T-helper 2 cell treated with Interferon-gamma antibody and Interleukin-4, amounts not matched to agents 100 ng/mL and 5 ng/mL, for 36 hours (primary cell): ENCODE measurements at places on chromosomes 2 and 18. TPM values are rescaled to one million over a fixed set of nuclear protein-coding genes. Genes with fewer than 3 reads are reported as not detected.

DHRS9 gene
- total RNA-seq: 0.11 TPM in 1 of 2 replicates, not detected in the other

CYS1 gene
- 0.70 and 0.73 TPM in 2 replicates for total RNA-seq

KCNJ3 gene
- not detected in 2 replicates for total RNA-seq

OR6B2 gene
- total RNA-seq: not detected in 2 replicates

TLX2 gene
- total RNA-seq: 1.1 and 1.2 TPM in 2 replicates

ERICH2 gene
- total RNA-seq: not detected in 2 replicates

PKDCC gene
- total RNA-seq: 0.16 TPM in 1 of 2 replicates, not detected in the other

EDAR gene
- not detected in 2 replicates for total RNA-seq

ZNF519 gene
- total RNA-seq: 19.1 and 20.3 TPM in 2 replicates

UGT1A4 gene
- not detected in 2 replicates for total RNA-seq

TMEM17 gene
- 0.14 and 0.39 TPM in 2 replicates for total RNA-seq

WBP1 gene
- total RNA-seq: 46.8 and 47.6 TPM in 2 replicates

CCDC85A gene
- not detected in 2 replicates for total RNA-seq

MATN3 gene
- total RNA-seq: not detected in 2 replicates

VIL1 gene
- total RNA-seq: not detected in 2 replicates

UGT1A6 gene
- not detected in 2 replicates for total RNA-seq

CPO gene
- not detected in 2 replicates for total RNA-seq

IL1B gene
- total RNA-seq: not detected in 2 replicates

APCDD1 gene
- not detected in 2 replicates for total RNA-seq

RRM2 gene
- 493 and 506 TPM in 2 replicates for total RNA-seq

DLX2 gene
- total RNA-seq: not detected in 2 replicates

WNT10A gene
- total RNA-seq: 0.16 and 0.20 TPM in 2 replicates

IL1RL1 gene
- 2.4 and 3.0 TPM in 2 replicates for total RNA-seq

FBXO15 gene
- 0.41 and 0.57 TPM in 2 replicates for total RNA-seq

TEKT4 gene
- 0.39 and 0.59 TPM in 2 replicates for total RNA-seq

ATP6V1C2 gene
- not detected in 2 replicates for total RNA-seq

TPGS2 gene
- total RNA-seq: 97.5 and 103 TPM in 2 replicates

NOL4 gene
- not detected in 2 replicates for total RNA-seq

SRBD1 gene
- total RNA-seq: 23.9 and 24.4 TPM in 2 replicates

MOGAT1 gene
- total RNA-seq: not detected in 2 replicates
